ENCODE measurements at places on chromosomes 6 and 20.

GRCh38 chr6:141307309-141307998 lies 825.3 kb upstream of the GJE1 start:
- no peak for DNase-seq

DNA sequence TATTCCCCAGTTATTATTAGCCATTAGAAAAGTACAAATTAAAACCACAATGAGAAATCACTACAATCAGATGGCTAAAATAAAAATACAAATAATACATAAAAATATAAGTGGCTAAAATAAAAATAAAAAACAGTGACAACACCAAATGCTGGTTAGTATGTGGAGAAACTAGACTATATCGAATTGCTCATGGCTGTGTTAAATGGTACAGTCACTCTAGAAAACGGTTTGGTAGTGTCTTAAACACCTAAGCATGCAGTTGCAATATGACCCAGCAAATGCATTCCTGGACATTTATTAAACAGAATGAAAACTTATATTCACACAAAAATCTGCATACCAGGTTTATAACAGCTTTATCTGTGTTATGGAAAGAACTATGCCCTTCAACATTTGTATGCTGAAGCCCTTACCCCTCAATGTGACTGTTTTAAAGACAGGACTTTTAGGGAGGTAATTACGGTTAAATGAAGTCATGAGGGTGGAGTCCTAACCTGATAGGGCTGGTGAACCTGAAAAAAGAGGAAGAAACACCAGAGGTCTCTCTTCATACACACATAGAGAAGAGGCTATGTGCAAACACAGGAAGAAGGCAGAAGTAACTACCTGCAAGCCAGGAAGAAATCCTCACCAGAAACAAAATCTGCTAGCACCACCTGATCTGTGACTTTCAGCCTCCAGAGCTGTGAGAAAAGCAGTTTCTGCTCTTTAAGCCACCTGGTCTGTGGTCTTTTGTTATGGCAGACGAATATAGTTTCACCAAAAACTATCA lies 84.9 kb downstream of the ASCC3 start:
- DNase-seq: peak; percentile 44

GRCh38 chr6:77228279-77228678 lies 235.0 kb downstream of the HTR1B start:
- DNase-seq: no peak

- DNase-seq: no peak
Measured at GRCh38 chr20:35004051-35004725, 48.5 kb downstream of the MYH7B start.

GRCh38 chr6:1695546-1696462 lies 86.1 kb downstream of the FOXC1 start:
- DNase-seq: no peak

DNA sequence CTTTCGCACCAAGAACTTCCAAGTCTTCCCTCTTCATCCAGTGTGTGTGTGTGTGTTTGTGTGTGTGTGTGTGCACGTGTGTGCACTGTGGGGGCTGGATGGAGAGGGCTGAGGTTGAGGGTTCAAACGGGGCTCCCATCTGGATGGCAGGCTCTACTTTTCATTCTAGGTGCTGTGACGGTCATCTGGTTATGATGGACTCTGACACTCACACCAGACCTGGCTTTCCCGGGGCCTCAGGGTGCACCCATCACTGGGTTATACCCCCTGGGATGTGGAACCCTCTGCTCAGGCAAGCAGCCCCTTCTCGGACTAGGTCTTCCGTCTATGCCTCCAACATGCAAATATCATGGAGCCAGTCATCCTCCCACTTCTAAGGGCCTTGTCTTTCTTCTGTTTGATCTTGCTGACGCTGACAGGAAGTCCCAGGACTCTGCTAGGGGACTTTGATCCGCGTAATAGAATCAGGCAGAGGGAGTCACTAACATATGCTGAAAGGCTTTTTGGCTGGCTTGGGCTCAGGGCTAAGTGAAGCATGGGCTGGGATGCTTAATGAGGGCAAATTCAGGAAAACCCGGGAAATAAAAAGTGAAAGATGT lies 313.6 kb downstream of the CDC5L start:
- DNase-seq: no peak

DNA sequence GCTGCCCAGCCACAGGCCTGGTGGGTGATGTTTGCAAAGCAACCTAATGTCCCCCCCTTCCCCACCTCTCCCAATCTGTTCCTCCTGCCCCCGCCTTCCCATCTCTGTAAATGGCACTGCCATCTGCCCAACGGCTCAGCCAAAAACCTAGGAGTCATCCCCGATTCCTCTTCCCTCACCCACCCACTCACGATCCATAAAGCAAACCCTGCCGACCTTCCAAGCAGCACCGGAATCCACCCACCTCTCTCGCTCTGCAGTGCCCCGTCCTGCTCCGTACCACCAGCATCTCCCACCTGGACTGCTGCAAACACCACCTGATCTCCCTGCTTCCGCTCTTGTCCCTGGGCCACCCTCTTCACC lies 37.6 kb downstream of the SULF2 start:
- DNase-seq: no peak

DNA sequence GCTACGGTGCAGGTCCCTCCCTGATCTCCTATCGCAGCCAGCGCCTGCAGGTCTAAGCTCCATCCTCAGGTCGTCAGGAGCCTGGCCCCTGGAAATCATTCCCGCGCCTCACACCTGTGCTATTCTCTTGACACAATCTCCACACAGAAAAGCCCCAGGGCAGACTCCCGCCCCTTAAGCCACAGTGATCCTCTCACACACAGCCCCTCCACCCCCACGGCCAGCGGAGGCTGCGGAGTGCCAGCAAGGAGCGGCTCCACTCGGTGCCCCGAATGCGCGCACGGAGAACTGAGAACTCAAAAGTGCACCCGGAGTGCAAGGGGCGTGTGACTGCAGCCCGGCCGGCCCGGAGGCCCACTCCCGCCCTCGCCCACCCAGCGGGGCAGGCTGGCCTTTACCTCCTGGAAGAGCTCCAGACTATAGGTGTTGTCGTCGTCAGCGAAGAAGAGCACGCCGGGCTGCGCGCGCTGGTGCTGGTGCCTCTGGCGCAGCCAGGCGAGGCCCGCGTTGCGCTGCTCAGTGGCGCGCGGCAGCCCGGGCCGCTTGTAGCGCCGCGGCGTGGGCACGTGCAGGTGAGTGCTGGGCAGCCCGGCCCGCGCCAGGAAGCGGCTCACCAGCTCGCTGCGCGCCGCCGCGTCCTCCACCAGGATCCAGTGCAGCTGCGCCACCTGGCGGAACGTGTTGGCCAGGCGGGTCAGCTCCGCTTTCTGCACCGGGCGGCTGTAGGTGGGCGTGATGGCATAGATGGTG lies 1.2 kb downstream of the B3GAT2 start:
- DNase-seq: peak; percentile 73

DNA sequence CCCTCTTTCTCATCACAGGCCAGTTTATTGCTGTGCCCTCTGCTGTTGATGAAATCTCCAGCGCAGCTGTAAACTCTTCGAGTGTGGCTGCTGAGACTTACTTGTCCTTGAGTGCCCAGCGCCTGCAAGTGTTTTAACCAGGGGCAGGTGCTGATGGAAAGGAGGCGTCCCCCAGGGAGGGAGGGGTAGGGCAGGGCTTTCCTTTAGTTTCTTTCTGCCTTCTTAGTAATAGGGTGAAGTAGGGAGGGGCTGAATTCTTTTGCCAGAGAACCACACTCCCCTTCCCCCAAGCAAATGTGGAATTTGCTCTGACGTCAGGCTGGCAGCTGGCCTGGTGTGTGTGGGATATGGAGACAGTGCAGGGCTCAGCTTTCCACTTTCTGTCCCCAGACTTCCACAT lies 61.2 kb downstream of the IGF2R start:
- DNase-seq: no peak

DNA sequence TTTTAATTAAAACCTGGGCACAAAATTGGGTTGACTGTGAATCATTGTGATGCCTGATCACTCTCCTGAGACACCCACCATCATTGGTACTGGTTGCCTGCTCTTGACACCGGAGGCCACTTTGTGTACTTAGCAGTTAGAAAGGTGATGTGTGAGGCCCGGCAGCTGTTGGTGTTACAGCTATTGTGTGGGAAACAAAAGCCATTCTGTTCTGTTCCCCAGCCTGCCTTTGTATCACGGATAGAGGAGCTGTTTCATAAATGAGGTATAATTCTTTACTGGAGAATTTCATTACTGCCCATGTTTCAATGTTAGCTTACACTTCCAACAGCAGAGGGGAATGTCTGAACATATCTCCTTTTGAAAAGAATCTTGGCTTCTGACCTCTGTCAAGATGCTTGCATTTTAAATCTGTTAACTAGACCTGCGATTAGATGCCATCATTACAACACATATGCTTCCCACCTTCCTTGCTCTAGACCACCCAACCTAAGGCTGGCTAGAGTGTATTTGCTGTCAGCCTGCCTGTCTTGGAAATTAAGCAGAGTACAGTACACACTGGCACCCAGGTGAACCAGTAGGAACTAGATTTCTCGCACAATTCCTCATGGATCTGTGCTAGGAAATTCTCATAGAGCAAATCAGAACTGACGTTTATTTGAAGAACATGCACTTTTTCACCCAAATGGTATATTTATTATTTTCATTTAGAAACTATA lies 142.4 kb upstream of the INSM1 start:
- DNase-seq: no peak

DNA sequence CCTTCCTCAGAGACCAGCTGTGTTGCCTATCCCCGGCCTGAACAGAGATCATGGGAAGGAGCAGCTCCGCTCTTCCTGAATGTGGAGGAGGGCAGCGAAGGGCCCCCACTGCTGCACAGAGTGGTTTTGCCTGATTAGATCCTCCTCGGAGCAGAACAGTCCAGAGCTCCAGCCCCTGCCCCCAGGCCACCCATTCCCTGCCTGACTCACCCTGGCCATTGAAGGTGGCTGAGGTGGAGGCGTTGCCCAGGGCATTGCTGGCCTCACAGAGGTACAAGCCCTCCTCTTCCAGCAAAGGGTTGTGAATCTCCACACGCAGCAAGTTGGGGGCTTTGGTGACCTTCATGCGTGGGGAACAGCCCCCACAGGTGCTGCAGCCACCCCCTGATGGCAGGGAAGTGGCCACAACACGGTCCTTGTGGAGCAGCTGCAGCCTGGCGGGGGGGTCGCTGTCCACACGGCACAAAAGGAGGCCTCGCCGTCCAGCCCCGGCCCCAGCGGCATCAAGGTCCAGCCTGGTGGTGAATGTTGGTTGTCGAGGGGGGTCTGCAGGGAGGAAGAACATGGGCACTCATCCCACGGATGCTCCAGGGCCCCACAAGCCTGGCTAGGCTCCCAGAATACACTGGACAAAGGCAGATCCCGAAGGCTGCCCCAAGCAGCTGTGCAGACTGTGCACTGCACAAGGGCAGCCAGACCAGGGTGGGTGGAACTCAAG lies 14.7 kb downstream of the SIGLEC1 start:
- no peak for DNase-seq

- no peak for DNase-seq
Measured at GRCh38 chr6:3664625-3665041, 86.9 kb downstream of the PXDC1 start.

- DNase-seq: peak; percentile 66
Measured at GRCh38 chr6:159084493-159085091, 39.8 kb upstream of the TAGAP start.

GRCh38 chr6:2589171-2589661 lies 161.5 kb downstream of the MYLK4 start:
- no peak for DNase-seq

- no peak for DNase-seq
Measured at GRCh38 chr6:3648724-3649123, 102.8 kb downstream of the PXDC1 start.

DNA sequence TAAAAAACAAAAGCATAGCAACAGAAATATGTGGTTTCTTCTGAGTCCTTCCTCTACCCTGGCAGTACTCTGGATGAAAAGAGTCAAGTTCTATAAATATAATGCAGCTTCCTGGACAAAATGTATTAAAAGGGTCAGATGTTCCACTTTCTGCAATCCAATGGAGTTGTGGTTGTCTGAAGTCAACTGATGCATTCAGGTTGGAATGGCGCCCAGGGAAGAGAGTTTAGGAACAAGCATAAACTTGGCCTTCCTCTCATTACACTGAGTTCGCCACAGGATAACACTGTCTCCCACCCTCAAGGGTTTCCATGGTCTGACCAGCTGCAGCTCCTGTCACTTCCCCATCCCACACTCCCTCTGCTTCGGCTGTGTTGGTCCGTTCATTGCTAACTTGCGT lies 66.4 kb downstream of the PLEKHG1 start:
- DNase-seq: no peak

GRCh38 chr20:43979576-43980105 lies 65.0 kb downstream of the TOX2 start:
- DNase-seq: no peak

DNA sequence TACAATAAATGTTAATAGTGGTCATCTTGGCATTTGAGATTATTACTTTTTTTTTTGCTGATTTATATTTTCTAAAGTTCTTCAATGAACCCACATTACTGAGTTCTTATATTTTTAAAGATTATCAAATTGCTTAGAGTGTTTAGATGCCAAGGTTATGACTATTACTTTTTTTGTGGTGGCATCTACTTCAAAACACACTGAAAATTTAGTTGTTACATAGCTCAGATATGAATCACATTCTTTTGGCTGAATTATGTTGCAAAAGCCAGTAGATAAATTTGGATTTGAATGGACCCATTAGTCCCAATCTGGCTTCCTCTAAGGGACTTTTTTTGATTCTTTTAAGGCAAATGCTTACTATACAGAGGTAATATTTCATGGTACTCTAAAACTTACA lies 8.9 kb downstream of the UTRN start:
- DNase-seq: no peak

DNA sequence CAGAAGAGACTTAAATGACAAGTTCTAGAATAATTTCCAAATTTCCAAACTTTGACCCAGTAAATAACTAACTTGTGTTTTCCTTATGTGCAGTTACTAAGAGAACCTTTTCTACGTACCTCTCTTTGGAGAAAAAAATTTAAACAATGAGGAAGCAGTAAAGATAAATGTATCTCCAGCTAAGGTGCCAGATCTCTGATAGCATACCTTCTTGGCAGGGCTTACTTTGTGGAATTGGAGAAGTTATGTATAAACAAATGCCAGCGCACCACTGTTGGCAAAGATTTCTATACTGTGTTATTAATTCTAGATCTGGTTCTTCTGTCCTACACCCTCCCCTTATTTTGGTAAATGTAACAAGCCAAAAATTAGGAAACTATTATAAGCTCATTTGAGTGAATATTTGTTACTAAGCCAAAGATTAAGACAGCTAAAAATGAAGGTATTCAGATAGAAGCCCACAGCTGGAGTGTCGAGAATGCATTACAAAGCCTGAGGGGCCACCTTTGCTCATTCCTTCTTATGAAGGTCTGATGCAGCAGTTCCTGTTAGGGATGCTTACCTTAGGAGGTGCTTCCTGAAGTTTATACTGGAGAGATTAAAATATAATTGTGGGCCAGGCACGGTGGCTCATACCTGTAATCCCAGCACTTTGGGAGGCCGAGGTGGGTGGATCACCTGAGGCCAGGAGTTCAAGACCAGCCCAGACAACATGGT lies 373.1 kb upstream of the SOX4 start:
- DNase-seq: no peak

- DNase-seq: no peak
Measured at GRCh38 chr20:58989196-58989595, 8.1 kb downstream of the NELFCD start.

All from NB4 (cell line).